ENCODE measurements at places on chromosomes 6 and 20. TPM values are rescaled to one million over a fixed set of nuclear protein-coding genes. Genes with fewer than 3 reads are reported as not detected.

ENPP4 gene
- 5.4 TPM for total RNA-seq

ADAM33 gene
- not detected for total RNA-seq

EPPIN gene
- total RNA-seq, result not detected

CTCFL gene
- total RNA-seq, result not detected

APOBEC2 gene
- total RNA-seq, result not detected

PKIB gene
- 0.28 TPM for total RNA-seq

NNAT gene
- total RNA-seq, result not detected

TRIM40 gene
- not detected for total RNA-seq

TFB1M gene
- total RNA-seq, result 29.2 TPM
